Amygdala (tissue), 56 donors: ENCODE measurements at places on chromosomes 16 and 17.

DNA sequence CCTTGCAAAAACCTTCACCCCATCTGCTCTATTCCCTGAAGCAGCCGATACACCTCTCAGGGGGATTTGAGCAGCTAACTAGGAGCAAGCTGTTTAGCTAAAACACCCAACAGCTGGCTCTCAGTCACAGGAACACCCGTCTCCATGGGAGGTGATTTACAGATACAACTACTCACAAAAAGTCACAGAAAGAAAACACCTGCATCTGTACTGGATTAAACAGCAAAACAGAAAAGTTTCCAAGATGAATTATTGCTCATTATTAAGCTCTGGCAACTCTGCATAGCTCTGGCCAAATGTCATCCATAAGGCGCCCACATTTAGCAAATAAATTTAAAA lies 22.3 kb downstream of the GJC1 start:
- DNase-seq: no peak

- DNase-seq: no peak
Observed at GRCh38 chr17:4411201-4411600, 22.5 kb upstream of the SPNS3 start.

- no peak for DNase-seq
Observed at GRCh38 chr16:84820305-84820684, 510 bp downstream of the CRISPLD2 start.

- no peak for DNase-seq
Observed at GRCh38 chr16:85733839-85734170, 17.1 kb downstream of the C16orf74 start.

- no peak for DNase-seq
Observed at GRCh38 chr17:39872751-39873150, 4.7 kb downstream of the ZPBP2 start.

GRCh38 chr17:81967244-81967532 lies 6.2 kb upstream of the NOTUM start:
- no peak for DNase-seq

DNA sequence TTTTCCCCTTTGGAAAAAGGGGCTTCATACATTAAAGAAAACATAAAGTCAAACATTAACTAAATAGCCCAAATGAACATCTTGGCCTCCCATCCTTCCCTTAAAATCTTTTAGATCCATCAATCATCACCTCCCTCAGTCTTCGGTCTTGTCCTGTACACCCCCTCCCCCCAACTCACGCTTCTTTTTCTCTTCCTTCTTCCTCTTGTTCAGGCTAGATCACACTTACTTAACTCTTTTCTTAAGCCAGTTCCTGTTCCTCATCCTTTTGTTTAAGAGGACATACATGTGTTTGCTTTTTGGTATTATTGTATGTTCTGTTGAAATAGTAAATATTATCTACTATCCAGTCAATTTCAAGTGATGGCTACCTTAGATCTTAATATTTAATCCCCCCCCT lies 5.5 kb downstream of the MFSD6L start:
- no peak for DNase-seq

GRCh38 chr17:72122010-72122764 lies 1.4 kb downstream of the SOX9 start:
- no peak for DNase-seq

GRCh38 chr17:8110907-8111306 lies 7.4 kb downstream of the ALOXE3 start:
- DNase-seq: no peak

GRCh38 chr16:4647644-4647980 lies 23.0 kb downstream of the MGRN1 start:
- no peak for DNase-seq

DNA sequence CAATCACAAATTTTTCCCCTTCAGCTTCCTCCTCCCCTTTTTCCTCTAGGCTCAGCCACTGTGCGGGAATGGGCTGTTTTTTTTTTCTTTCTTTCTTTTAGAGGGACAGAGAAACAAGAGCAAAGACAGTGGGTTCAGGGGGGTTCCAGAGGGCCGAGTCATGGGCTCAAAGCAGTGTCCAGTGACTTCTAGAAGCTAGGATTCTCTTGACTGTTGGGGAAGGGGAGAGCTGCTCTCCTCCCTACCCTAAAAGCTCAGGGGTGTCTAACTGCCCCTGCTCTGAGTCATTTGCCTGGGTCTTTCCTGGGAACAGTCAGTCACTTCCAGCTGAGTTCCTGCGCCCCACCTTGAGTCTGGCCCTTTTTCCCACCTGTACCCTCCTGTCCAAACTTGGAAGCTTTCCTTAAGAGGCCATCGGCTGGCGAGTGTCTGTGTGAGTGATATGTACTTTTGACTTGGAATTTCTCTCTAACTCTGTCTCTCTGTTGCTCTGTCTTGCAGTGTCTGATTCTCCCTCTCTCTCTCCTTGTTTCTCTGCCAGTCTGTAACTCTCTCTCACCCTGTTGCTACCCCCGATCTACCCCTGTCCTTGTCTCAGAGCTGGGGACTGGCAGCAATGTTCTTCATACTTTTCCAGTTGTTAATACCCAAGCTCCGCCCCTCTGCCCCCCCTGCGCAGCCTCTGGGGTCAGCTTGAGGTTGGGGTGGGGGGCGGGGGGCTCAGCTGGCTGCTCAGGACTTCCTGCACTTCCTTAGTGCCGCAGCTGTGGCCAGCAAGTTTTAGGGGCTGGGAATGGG lies 2.4 kb downstream of the THRA start:
- no peak for DNase-seq

- DNase-seq: no peak
Observed at GRCh38 chr17:68599091-68599490, 2.1 kb downstream of the FAM20A start.

GRCh38 chr17:45103269-45103795 lies 29.0 kb downstream of the PLCD3 start:
- no peak for DNase-seq

DNA sequence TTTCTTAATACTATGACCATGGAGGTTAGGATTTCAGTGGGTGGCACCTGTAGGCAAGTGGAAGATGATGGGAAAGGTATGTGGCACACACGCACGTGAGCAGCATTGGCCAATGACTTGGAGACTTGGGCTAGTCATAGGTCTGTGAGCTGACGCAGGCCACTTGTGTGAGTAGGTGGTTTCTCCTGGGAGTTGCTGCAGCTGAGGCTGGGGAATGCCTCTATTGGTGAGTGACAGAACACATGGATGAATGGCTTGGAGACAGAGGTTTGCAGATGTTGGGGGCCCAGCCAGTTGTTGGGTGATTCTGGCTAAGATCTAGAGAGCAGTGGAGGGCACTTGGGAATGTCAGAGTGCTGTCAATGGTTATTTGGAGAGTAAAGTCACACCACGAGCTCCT lies 64.1 kb downstream of the MARF1 start:
- no peak for DNase-seq

GRCh38 chr16:79943736-79944135 lies 343.2 kb upstream of the MAF start:
- no peak for DNase-seq

DNA sequence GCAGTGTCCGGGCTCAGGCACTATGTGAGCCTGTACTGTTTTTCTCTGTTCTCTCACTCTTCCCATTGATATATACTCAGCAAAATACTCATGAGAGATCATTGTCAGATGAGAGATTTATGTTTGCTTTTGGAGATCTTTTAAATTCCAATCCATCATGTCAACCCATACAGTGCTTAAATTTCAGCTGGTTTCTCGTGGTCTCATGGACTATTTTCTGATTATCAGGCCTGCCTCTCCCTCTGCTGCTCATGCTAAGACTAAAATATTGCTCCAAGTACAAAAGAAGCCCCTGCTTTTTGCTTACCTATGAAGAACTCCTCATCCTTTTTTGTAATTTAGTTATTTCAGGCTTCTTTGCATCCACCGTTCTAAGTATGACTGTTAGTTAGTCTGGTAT lies 547.2 kb downstream of the KCNJ2 start:
- no peak for DNase-seq

- no peak for DNase-seq
Observed at GRCh38 chr17:76527430-76528111, 9.9 kb downstream of the CYGB start.

DNA sequence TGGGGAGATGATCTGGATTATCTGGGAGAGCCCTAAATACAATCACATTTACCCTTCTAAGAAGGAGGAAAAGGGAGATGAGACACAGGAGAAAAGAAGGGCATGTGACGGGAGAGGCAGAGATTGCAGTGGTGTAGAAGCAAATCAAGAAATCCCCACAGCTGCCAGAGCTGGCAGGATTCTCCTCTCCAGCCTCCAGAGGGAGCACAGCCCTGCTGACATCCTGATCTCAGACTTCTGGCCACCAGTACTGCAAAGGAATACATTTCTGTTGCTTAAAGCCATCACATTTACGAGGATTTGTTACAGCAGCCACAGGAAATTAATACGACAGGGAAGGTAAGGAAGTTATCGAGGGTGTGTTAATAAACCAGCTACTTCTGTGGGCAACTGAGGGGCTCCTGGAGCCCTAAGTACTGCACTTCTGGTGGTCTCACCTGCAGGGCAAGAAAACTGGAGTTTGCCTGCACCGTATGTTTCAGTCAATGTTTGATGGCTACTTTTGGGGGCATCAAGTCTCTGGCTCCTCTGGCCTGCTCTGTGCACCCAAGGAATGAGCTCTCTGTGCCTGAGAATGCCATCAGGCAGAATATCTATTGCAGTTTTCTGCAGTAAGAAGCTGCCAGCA lies 22.9 kb upstream of the CDH13 start:
- peak; percentile 19 for DNase-seq

DNA sequence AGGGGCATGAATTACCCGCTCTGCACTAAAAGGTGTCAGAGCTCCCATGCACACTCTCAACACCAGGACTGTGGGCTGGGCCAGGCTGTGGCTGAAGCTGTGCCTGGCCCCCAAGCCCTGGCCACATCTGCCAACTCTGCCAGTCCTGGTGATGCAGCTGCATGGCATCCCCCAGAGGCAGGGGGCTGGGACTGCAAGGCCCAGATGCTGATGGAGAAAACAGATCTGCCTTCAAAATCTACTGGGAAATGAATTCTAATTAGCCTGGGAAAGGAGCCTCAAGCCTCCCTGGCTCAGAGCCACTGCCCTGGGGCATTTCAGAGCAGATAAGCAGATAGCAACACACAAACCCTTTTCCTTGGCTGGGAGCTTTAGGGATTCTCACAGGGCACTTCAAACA lies 3.4 kb downstream of the CHST6 start:
- DNase-seq: no peak

GRCh38 chr16:5601957-5602356 lies 504.4 kb upstream of the EEF2KMT start:
- DNase-seq: no peak
